T-helper 17 cell (primary cell): ENCODE measurements at places on chromosomes 13 and 19. TPM values are rescaled to one million over a fixed set of nuclear protein-coding genes. Genes with fewer than 3 reads are reported as not detected.

The CACNG7 gene
- not detected for total RNA-seq

The SMAD9 gene
- not detected for total RNA-seq

The OR4F17 gene
- not detected for total RNA-seq

GRCh38 chr19:51325161-51325976, 13.9 kb downstream of the IGLON5 start:
- DNase-seq: no peak

GRCh38 chr13:27533155-27533643, 82.8 kb upstream of the MTIF3 start:
- DNase-seq: peak; percentile 36

DNA sequence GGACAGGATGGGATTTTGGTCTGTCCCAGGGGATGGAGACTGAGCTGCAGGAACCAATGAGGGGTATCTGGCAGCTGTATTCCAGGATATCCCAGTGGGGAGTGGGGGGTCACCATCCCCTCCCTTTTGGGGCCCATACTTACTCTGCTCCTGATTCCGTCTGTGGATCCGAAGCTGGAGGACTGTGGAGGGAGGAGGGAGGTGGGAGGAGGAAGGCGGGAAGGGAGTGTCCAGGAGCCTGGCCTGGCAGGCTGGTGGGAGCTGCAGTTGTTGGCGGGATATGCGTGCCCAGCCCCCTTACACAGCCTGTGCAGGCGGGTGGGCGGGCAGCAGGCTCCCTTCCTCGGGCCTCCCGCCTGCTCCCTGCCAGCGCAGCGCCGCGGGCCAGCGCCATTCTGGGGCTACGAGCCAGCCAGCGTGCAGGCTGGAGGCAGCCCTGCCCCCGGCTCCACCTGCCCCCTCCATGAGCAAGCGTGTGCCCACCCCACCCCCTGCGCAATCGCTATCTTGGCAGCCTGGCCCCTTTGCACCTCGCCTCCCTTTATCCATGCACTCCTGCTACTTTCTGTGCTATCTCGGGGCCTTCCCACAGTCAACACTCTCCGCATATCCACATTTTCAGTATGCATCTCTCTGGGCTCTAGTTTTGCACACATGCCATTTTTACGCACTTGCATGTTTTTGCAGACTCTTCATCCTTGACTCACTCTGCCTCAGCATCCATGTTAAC, 2.8 kb downstream of the MAMSTR start:
- no peak for DNase-seq

DNA sequence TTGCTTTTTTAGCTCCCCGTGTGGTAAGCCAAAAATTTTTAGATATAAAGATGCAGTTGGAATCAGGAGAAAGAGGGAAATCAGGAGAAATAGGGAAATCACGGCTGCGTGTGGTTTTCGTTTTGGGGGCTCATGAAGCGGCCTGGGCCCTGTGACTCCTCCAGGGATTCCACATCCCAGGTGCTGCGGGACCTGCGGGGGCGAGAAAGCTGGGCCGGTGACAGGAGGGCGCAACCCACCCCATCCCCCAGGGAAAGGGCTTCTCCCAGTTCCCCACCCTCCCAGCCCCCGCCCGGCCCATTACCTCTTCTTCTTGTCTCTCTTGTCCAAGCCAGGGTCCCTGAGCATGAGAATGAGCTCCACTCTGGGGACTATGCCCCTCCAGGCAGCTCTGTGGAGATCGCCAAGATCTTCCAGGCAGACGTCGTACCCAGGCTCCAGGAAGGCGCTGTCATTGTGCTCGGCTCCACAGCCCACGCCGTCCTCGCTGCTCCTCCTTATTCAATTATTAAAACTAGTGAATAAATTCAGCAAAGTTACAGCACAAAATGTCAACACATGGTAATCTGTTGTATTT, 111.0 kb downstream of the MRPL57 start:
- no peak for DNase-seq
